ENCODE measurements at places on chromosomes 1 and 21.

DNA sequence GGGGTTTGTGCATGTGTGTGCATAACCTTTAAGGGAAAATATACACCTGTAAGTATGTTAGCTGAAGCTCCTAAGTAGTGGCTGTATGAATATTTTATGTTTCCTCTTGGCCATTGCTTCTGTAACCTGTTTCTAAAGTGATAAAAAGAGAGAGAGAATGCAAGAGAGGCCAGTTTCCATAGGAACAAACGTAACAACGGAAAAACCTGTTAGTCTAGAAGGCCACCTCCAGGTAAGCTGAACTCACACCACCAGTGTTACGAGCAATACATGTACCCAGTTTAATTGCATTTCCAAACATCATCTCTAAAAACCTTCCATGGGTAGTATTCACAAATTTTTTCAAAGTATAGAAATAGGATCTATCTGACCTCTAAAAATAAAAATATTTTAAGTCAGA, 63.1 kb downstream of the PLPPR4 start:
- DNase-seq, result no peak

DNA sequence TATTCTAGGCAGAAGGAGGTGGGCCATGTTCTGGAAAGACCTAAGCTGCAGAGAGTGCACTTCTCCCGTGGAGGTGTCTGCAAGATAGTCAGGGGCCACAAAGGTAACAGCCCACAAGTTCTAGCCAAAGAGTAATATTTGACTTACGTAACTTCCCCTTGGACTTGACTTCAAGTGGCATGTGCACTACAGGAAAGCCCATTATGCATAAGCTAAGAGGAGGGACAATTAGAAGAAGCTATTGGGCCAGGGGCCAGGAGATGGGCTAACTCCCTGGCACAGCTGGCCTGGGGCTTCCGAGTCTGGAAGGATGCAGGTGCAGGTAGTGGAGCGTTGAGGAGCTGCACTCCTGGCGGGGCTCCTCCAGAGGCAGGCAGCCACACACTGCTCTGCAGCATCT, 58.3 kb downstream of the ERG start:
- no peak for DNase-seq

GRCh38 chr21:42324896-42325295, 9.7 kb upstream of the TFF3 start:
- no peak for DNase-seq

DNA sequence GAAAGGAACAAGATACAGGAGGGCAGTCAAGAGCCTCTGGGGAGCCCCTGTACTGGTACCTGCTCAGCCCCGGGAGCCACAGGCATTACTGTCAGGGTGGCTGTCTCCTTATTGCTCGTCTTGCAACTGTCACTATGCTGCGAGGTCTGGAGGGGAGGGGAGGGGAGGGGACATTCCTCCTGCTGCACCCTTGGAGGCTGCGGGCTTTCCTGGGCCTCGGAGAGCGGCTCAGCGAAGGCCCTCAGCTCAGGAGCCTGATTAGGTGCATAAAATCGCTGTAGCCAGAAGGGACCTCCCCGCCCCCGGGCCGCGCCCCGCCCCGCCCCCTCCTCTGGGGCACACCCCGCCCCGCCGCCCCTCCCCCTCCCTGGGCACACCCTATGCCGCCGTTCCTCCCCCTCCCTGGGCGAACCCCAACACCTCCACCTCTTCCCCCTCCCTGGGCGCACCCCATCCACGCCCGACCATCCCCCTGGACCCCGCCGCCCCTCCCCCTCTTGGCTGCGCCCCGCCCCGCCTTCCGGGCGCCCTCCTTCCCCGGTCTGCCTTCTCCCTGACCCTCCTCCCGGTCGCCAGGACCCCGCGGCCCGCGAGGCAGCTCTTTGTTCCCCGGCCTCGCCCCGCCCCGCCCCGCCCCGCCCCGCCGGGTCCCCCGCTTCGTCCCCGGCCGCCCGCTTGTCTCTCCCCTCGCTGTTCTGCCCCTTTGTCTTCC, 35.5 kb downstream of the CACHD1 start:
- DNase-seq, result peak; percentile 61

- no peak for DNase-seq
Measured at GRCh38 chr1:2601721-2602303, 15.2 kb downstream of the PRXL2B start.

- DNase-seq, result no peak
Measured at GRCh38 chr1:89527256-89527655, 2.6 kb downstream of the LRRC8B start.

DNA sequence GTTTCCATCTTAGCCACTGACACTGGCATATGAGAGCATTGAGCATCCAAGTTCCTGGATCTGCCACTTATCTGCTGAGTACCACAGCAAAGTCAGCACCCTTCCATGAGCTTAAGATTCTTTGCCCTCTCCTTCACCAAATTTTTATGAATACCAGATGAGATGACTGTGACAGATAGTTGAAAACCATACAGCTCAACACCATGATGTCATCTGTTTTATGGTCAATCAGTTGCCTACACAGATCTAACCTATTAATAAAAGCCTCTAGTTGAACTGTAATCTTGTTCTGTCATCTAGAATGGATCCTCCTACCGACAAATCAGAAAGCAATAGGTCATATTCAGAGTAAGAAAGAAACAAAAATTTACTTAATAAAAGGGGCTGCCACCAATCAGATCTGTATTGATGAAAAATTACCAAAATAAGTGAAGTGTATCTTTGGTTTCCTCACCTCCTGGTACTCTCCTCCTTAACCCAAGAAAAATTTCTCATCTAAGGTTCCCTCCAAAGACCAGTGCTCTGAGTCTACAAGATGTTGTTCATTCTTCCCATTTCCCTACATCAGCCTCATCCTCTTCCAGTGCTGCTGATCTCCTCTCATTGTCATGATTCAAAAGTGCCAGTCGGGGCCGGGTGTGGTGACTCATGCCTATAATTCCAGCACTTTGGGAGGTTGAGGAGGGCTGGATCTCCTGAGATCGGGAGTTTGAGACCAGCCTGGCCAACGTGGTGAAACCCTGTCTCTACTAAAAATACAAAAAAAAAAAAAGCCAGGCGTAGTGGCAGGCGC, 138.8 kb upstream of the CTTNBP2NL start:
- no peak for DNase-seq

DNA sequence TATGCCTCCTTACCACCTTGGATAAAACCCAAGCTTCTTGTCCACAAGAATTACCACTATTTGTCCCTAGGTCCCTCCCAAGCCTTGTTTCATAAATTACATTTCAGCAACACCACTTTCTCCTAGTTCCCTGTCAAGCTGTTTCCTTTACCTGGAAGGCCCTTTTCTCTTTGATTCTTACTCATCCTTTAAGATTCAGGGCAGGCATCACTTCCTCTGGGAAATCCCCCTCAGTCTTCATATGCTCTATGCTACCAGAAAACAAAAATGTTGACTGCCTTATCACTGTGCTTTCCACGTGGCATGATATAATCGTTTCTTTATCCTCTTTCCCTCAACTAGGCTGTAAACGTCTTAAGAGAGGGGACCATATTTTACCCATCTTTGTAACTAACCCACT, 102.7 kb downstream of the LYST start:
- no peak for DNase-seq

DNA sequence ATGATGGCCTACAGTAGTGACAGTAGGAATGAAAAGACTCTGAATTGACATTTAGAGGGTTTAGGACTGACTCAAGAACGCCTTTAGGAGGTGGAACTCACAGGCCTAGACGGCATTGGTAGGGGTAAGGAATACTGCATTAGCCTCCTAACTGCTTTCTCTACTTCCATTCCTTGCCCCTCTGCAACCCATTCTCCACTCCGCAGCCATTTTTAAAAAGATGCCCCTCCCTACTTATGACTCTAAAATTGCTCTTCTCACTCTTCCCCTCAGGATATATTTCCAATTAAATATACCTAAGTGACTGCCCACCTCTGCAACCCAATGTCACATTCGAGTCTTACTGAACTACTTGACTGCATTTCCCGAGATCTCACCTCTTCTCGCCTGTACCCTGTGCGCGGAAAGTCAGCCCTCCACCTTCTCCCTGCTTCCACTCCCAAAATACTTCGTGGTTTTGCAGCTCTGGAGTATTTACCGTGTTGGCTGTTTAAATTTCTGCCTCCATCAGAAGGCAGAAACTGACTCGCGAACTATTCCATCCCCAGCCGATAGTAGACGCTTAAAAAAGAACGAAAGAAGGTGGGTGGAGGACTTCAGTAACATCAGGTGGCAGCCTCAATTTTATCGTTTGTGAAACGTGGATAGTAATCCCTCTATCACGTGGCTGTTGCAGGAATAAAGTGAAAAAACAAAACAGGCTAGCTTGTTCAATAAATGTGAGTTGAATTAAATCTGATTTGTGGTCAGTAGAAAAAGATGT, 1.1 kb upstream of the YBX1 start:
- DNase-seq, result no peak

GRCh38 chr1:110033421-110033820, 1.0 kb upstream of the STRIP1 start:
- DNase-seq, result no peak

DNA sequence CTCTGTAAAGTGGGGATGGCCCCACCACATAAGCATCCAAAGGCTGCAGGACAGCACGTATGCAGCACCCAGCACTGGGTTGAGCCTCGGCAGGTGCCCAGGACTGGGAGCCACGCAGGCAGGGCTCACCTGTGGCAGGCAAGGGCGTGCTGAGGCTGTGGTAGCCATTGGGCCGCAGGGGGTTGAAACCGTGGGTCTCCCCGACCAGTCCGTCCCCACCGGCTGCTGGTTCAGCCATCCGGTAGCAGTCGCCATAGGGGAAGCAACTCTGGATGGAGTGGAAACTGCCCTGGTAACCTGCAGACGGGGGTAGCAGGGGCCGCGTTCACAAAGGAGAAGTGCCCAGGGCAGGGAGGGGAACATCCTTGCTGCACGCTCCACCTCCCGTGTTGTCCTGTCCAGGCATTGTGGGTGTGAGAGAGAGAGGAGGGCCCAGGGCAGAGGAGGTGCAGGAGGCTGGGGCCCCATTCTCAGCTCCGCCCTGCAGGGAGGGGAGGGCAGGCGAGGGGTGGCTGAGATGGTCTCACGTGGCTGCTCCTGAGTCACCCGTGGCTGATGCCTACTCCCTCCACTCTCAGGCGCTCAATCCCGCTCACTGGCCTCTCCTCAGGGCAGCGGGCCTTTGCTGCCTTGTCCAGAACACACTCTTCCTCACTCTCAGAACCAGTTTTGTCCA, 49.9 kb downstream of the DMRTB1 start:
- no peak for DNase-seq

- DNase-seq, result no peak
Measured at GRCh38 chr1:16391411-16391810, 24.4 kb downstream of the SZRD1 start.

GRCh38 chr21:37619464-37619974, 252.9 kb downstream of the DYRK1A start:
- DNase-seq, result no peak

- no peak for DNase-seq
Measured at GRCh38 chr1:151816548-151817352, 11.5 kb upstream of the LINGO4 start.

DNA sequence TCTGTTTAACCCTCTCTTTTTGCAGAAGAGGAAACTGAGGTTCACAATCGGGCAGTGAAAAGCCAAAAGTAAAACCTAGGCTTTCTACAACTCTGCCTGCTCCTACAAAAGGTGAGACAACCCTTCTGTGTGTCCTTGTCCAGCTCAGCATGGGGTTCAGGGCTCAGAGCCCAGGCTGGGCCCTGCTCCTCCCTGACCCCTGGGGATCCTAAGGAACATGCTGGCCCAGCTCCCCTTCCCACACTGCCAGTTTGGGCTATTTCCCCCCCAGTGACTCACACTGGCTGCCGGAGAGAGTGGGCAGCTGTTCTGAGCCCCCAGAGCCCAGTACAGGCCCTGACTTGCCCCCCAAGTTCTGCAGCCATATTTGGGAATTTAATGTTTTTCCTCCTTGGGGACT, 8.9 kb downstream of the FAM229A start:
- no peak for DNase-seq

GRCh38 chr1:23132033-23132432, 36.6 kb downstream of the LUZP1 start:
- no peak for DNase-seq

All from D721Med (cell line).